ENCODE measurements at places on chromosomes 3 and 15.
A peak's percentile ranks its signal among the peaks of the same experiment; 100 is the strongest.

DNA sequence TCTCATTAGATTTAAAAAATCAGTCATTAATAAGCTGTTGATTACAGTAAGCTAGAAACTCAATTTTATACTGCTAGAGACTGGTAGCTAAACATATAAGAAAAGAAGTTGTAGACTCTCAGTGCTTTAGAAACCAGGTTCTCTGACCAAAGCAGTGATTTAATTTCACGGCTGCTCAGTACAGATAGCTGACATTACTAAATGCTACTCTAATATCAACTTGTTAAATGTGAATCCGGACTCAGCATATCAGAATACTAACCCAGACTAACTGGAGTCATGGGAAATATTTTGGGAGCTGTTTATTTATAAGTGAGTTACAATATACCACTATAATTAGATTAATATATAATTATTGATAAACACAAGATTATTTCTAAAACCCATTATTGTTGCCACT, 80.4 kb downstream of the NEDD4 start:
- DNase-seq: no peak

- no peak for DNase-seq
Measured at GRCh38 chr3:117628823-117629291, 919.3 kb downstream of the TUSC7 start.

DNA sequence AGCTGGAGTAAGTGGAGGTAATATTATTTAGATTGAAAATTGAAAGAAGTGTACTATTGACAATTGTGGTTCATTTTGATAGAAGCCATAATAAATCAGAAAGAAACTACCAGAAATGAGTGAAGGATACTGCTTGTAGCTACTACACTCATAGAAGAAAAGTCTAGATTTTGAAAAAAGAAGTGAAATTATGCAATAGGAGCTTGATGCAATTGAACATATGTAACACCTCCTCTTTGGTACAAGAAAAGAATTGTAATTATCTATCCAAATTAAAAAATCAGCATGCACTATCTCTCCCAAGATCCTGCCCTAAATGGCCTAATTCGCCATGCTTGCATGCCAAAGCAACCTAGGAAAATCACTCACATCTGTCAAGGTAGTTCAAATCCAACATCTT, 51.1 kb upstream of the CD200R1L start:
- DNase-seq: no peak

GRCh38 chr3:50570508-50571279, 1.4 kb downstream of the HEMK1 start:
- DNase-seq: peak; percentile 30

DNA sequence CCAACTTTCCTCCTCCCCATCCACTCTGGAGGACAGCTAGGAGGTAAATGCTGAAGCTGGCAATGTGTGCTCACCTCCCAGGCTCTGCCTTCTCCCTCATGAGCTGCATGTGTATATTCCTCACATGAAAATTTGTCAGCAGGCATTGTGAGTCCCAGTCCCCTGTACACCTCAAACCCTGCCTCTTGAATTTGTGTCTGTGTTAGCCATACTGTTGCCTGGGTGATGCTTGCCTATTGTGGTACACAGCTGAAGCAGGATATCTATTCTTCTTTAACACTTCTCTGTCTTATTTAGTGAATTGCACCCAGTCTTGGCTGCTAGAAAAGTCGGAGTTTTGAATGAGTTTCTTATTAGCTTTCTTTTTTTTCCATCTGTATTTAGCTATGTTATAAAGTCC, 586.0 kb upstream of the TGFBR2 start:
- DNase-seq: no peak

DNA sequence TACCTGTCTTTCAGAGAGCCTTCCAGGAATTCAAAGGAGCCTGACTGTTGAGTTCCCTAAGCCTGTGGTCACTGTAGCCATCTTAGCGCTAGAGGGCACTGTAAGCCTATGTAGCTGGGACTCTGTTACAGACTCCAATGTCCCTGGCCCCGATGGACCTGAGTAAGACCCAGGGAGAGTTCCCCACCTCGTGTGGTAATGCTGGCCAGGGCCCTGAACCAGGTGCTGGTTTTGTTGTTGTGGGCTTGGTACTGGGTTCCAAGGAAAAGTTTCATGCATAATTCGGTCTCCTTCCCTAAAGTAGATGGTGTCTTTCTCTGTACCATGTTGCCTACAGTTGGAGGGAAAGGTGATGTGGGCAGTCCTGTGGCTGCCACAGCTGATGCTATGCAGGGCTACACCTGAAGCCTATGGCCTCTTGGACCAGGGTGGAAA, 32.4 kb downstream of the CDAN1 start:
- peak; percentile 76 for DNase-seq

- DNase-seq: no peak
Measured at GRCh38 chr3:53252096-53252946, 3.5 kb downstream of the TKT start.

GRCh38 chr15:73956743-73957135, 30.5 kb downstream of the LOXL1 start:
- no peak for DNase-seq

- DNase-seq: no peak
Measured at GRCh38 chr15:27454281-27455075, 483.5 kb downstream of the GABRG3 start.

DNA sequence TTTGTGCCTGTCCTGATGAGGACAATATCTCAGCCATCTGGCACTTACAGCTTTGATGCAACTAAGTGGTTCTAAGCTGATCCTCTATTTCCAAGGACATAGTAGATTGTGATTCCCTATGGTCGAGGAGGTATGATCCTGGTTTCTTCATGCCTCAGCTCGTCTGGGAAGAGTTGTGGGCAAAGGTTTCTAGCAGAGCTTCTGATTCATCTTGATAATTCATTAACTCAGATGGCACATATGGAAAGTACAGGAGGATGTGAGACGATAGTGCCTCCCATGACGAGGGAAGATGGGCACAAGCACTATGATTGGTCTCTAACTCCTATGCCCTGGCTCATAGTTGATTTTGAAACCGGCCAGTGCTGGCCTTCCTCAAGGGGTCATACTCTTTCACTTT, 334.2 kb upstream of the SEMA6D start:
- DNase-seq: no peak

DNA sequence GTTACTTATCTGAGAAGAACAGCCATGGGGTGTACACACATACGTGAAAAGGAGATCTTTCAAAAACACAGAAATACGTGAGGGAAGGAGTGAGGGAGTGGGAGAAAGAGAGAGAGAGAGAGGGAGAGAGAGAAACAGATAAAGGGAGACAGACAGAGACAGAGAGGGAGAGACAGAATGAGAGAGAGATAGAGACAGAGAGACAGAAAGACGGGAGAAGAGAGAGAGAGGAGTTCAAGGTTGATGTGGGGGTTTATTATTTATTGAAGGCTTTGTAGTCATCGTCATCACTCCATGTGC, 64.0 kb downstream of the CHST2 start:
- DNase-seq: no peak

- DNase-seq: no peak
Measured at GRCh38 chr3:159861369-159861987, 127.2 kb upstream of the IL12A start.

DNA sequence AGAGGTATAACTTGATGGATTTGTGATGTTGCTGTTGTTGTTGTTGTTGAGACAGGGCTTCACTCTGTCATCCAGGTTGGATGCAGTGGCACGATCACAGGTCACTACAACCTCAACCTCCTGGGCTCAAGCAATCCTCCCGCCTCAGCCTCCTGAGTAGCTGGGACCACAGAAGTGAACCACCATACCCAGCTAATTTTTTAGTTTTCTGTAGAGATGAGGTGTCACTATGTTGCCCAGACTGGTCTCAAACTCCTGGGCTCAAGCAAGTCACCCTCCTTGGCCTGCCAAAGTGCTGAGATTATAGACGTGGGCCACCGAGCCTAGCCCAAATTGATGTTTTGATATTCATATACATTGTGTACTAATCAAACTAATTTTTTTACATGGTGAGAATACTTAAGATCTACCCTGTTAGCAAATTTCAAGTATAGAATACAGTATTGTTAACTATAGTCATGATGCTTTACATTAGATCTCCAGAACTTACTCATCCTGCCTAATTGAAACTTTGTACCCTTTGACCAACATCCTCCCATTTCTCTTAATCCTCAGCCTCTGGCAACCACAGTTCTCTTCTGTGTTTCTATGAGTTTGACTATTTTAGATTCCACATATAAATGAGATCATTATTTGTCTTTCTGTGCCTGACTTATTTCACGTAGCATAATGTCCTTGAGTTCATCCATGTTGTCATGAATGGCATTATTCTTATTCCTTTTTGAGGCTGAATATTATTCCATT, 23.2 kb downstream of the LMCD1 start:
- DNase-seq: no peak

GRCh38 chr3:194826594-194826993, 140.9 kb downstream of the FAM43A start:
- no peak for DNase-seq

GRCh38 chr3:153961494-153961893, 159.7 kb upstream of the ARHGEF26 start:
- no peak for DNase-seq

- peak; percentile 63 for DNase-seq
Measured at GRCh38 chr15:66294157-66294931, 976 bp downstream of the DIS3L start.

DNA sequence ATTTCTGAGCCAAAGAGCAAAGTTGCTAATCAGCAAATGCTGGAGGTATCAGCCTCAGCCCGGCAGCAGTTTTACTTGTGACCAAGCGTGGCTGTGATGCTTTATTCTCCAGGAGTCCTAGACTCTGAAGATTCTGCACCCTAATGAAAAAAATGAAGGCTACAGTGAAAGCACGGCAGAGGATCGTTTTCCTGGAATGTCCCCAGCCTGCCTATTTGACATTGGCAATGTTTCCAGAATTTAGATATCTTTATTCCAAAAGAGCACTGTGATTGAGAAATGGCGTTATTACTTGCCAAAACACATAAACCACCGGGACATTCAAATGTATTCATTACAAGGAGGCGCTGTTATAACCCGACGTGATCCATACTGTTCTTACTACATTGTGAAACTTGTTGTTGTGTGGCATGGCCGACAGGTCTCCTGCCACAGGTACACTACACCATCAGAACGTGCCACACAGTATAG, 263.8 kb downstream of the SLCO3A1 start:
- no peak for DNase-seq

DNA sequence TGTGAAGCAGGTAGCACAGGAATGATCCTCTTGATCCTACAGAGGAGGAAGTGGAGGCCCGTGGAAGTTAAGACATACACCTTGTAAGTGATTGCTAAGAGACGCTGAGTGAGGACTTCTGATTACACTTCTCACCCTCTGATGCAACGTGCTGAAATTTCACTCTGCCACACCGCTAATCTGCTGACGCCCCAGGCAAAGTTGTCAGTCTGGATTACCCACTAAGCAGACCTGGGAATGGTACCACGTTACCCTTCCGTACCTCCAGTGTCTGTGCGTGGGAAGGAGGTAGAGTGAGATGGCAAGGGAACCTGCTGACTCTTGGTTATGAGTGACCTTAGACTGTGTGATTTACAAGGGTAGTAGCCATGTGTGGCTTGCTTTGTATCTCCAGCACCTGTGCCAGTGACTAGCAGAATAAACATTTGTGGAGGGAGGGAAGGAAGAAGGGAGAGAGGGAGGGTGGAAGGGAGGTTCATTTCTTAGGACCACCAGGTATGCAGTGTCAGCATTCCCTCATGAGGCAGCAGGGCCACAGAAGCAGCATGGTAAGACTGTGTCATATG, 115.0 kb downstream of the ALDH1A2 start:
- DNase-seq: no peak

All from activated CD8-positive, alpha-beta T cell treated with anti-CD3 and anti-CD28 coated beads for 36 hours (primary cell).